ENCODE measurements at places on chromosomes 16 and 17. TPM values are rescaled to one million over a fixed set of nuclear protein-coding genes. Genes with fewer than 3 reads are reported as not detected.

Gene TSR3
- total RNA-seq = 98.7 TPM

Gene KCTD13
- 16.4 TPM for total RNA-seq

Gene ACD
- 36.5 TPM for total RNA-seq

Gene TTYH2
- total RNA-seq = 1.8 TPM

Gene ALDOA
- 1,572 TPM for total RNA-seq

Gene ST6GALNAC2
- total RNA-seq = 0.39 TPM

Gene CCL7
- total RNA-seq = 0.22 TPM

Gene CCL2
- total RNA-seq = 6.2 TPM

Gene CX3CL1
- 0.06 TPM for total RNA-seq

Gene CMTM2
- total RNA-seq = not detected

Gene PERCC1
- not detected for total RNA-seq

Gene BAHCC1
- 7.7 TPM for total RNA-seq

Gene HSF5
- not detected for total RNA-seq

Gene PRSS22
- total RNA-seq = 0.78 TPM

Gene RAB37
- total RNA-seq = 1.4 TPM

Gene LLGL2
- total RNA-seq = 34.5 TPM

Gene TMEM101
- total RNA-seq = 32.4 TPM

Gene CHST5
- total RNA-seq = not detected

Gene KRTAP4-1
- 0.08 TPM for total RNA-seq

Gene SCNN1B
- total RNA-seq = 0.86 TPM

Gene KIAA0753
- 19.9 TPM for total RNA-seq

Gene SPNS1
- 83.6 TPM for total RNA-seq

Gene TMC5
- total RNA-seq = 6.8 TPM

Gene TPSG1
- total RNA-seq = 0.16 TPM

Gene SECTM1
- 2.1 TPM for total RNA-seq

Gene SULT1A2
- total RNA-seq = 0.07 TPM

Gene DNAH3
- 0.15 TPM for total RNA-seq

Gene LLGL1
- 16.9 TPM for total RNA-seq

Measured in A549 treated with AZD2906 at 1 μM for 4 hours (cell line).